Stimulated activated CD8-positive, alpha-beta memory T cell treated with anti-CD3 and anti-CD28 coated beads, Interleukin-15, amount 100 ng/mL, for 48 hours (primary cell): ENCODE measurements at places on chromosomes 3 and 15.
A peak's percentile ranks its signal among the peaks of the same experiment; 100 is the strongest.

- DNase-seq = no peak
Observed at GRCh38 chr15:94722024-94722636, 490.8 kb downstream of the MCTP2 start.

- DNase-seq = no peak
Observed at GRCh38 chr15:78072080-78072892, 5.2 kb downstream of the TBC1D2B start.

DNA sequence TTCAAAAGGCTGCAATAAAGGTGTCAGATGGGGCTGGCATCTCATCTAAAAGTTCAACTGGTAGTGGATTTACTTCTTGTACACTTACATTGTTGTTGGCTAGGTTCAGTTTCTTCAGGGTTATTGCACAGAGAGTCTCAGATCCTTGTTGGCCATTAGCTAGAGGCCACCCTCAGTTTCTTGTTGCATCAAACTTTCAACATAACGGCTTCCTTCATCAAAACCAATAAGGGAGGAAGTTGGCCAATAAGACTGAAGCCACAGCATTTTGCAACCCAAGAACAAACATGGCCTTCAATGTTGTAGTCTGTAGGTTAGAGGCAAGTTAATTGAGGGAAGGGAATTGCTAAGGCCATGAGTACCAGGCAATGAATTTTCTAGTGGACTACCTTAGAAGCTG, 218.0 kb downstream of the ZBBX start:
- no peak for DNase-seq

- DNase-seq = no peak
Observed at GRCh38 chr15:60021589-60022378, 17.7 kb downstream of the FOXB1 start.

DNA sequence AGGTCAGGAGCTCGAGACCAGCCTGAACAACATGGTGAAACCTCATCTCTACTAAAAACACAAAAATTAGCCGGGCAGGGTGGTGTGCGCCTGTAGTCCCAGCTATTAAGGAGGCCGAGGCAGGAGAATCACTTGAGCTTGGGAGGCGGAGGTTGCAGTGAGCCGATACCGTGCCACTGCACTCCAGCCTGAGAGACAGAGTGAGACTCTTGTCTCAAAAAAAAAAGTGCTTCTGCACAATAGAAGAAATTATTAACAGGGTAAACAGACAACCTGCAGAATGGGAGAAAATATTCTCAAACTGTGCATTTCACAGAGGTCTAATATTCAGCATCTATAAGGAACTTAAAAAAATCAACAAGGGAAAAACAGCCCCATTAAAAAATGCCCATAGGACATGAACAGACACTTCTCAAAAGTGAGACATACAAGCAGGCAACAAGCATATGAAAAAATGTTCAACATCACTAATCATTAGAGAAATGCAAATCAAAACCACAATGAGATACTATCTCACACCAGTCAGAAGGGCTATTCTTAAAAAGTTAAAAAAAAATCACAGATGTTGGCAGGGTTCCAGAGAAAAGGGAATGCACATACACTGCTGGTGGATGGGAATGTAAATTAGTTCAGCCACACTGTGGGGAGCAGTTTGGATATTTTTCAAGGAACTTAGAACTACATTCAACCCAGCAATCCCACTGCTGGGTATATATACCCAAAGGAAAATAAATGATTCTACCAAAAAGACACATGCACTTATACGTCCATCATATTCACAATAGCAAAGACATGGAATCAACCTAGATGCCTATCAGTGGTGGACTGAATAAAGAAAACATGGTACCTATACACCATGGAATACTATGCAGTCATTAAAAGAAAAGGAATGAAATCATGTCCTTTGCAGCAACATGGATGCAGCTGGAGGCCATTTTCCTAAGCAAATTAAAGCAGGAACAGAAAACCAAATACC, 75.5 kb downstream of the MSL2 start:
- no peak for DNase-seq

DNA sequence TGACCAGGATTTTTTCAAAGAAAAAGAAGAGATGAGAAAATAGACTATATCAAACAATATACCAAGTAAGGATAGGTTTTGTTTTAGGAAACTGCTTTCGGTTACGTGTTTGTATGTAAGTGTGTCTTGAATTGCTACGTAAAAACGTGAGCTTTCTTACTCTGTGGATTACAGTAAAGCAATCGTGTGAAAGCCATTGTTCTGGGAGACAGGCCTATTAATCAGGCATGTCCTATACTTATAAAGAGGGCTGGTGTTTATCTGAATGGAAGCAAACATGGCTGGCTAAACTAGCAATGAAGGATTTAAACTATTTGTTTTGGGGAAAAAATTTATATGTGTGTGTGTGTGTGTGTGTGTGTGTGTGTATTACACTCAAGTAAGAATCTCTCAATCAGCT, 2.6 kb downstream of the EHHADH start:
- DNase-seq = no peak

DNA sequence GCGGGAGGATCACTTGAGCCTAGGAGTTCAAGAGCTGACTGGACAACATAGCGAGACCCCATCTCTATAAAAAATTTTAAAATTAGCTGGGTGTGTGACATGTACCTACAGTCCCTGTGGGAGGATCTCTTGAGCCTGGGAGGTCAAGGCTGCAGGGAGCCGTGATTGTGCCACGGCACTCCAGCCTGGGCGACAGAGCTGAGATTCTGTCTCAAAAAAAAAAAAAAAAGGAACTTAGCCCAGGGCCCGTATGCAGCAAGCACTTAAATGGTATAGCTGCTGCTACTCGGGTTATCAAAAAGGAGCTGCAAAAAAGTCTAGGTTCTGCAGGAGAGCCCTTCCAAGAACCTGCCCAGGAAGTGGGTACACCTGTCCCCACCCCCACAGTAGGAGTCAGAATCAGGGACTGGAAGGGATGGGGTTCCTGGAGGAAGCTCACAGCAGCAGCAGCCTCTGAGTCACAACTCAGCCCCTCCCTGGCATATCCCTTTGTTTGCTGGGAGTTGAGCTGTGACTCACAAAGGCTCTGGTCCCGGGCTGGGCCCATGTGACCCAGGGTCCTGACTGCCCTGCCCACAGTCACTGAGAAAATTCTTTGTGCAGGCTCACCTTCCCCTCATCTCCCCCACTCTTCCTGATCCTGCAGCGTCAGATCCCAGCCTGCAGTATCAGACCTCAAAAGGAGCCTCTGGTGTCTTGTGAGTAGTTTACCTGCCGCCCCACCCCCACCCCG, at the start of gene SPATA12:
TSS of gene SPATA12 (plus strand) at position 576 of the 733 bp plus-strand sequence. CDS start 13,031 bp downstream, outside the sequence.
- no peak for DNase-seq

DNA sequence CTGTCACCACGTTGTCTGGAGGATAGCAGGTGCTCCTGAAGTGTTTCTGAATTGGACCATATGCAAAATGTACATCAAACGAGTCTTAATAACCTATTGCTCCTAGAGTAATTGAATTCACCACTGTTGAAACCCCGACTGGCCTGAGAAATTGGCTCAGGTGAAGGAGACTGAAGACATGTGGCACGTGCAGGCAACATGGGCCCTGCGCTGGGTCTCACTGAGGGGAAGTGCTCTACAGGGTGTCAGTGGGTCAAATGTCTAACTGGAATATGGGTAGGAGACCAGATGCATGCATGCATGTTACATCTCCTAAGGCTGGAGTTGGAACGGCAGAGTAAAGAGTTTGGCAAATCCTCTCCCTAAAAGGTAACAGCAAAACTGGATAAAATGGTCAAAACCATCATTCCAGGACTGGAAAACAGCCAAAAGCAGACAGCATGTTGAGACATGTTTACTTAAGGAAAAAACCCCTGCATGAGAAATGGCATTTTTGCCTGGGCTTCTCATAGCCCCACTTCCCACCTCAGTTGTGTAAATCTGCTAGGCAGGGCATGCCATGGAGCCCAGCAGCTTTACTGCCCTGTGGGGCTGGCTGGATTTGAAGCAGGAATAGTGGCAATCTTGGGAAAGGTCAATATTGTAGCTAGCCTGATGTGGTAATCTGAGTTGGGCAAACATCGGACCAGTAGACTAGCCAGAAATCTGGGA, 131.3 kb downstream of the TJP1 start:
- no peak for DNase-seq

DNA sequence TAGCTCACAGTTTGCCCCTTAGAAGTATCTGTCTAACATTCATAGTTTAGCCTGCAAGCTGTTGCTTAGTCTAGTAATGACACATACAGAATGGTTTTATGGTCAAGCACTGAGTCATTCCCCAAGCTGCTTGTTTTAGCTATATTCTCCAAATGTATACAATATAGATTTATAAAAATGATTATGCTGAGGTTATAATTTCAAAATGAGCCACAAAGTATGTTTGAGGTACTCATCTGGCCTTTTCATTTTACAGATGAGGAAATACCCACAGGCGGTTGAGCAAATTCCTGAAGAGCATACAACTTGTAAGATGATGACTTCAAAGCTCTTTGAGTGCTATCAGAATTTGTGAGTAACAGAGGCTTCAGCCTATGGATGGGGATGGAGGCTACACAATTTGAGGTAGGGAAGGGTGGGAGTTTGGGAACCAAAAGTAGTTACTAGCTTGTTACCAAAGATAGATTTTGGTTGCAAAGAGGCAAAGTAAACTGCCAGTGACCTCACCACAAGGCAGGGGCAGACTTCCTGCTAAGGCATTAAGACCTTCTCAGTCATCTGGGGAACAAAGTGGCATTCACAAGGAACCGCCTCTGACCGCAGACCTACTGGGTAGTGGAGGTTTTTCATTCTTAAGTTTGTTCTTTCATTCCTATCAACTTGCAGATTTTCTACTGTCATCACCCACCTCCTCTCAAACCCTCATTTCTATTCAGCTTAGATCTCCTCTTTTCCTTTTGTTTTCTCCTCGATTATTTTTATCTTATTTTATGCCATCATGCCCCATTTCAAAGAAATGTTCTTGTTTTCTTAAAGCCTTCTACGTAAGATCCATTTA, 257.2 kb upstream of the NECTIN3 start:
- DNase-seq = peak; percentile 53

DNA sequence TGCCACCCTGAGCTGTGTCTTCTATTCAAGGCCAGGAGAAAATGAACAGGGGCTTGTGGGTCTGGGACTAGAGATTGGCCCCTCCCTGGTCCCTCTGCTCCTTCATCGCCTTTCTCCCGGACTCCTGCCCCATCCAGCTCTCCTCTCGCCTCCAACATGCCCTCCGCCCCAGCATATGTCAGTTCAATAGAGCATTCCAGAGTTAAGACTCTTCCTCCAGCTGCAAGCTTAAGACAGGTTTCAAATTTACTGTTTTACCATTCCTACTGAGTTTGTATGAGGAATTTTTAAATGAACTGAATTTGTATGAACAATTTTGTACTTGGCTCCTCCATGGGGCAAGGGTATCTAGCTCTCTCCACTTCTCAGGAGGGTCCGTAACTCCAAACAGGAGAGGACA, 195.6 kb downstream of the TBC1D2B start:
- no peak for DNase-seq

DNA sequence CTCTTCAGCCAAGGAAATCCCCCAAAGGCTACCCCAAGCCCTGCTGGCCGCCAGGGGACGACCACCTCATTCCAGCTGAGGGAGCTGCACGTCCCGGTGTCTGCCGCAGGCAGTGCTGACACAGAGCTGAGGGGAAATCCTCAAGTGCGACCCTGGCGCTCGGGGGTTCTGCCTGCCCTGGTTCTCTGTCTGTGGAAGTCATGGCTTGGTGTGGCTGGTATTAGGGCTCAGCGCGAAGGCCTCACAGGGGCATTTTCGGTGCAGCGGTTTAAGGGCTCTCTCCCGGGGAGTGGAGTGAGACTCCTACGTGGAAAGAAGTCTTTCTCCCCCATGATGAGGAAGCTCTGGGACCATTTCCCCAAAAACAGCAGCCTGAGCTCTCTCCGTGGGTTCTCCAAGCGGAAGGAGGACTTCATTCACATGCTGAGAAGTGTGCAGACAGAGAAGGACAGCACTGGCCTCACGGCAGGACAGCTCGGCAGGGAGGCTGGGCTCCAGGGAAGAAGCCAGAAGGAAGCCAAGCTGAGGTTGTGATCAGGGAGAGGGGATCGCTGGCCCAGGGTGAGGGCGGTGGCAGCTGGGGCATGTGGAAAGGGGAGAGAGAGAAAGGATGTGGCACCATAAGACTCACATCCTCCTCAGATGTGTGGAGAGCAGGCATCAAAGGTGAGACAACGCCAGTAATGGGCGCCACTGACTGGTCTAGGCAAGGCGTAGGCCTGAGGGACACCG, 48.6 kb downstream of the KLF15 start:
- no peak for DNase-seq

DNA sequence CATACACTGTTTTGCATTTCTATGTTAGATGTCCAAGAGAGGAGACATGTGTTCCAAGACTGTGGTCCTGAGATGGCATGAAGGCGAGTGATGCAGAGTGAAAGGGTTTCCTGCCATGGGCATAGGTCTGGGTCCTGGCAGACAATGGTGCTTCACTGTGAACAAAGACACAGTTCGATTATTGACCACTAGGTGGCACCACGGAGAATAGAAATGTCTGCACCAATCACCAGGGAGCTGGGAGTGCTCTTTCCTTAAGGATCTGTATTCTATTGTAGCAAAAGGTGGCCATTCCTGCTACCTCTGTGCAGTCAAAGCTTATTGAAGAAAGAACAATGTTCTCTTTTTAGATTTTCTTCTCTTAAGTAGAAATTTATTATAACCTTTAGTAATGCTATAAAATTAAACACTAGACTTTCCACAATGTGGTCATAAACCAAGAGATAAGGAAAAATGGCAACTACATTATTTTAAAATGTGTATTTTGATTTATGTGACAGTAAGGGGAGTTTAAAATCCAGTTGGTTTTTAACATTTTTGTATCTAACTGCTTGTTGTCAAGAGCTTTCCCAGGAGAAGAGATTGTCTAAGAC, 88.7 kb downstream of the GABRG3 start:
- DNase-seq = no peak

DNA sequence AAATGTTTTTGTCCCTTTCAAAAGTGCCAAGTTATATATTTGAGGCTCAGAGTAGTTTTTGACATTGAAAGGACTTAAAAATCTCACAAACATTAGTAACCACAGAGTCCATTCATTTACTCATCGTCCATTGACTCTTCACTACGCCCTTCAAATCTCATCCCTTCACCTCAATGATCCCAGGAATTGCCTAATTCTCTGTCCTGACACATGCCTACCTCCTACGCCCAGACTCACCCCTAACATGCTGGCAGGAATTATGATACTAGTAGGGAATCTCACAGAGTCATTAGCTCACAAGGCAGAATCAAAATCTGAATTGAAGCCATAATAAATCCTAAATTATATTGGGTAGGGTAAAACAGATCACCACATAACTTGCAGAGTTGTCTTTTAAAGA, 410.1 kb downstream of the RAP2B start:
- no peak for DNase-seq

DNA sequence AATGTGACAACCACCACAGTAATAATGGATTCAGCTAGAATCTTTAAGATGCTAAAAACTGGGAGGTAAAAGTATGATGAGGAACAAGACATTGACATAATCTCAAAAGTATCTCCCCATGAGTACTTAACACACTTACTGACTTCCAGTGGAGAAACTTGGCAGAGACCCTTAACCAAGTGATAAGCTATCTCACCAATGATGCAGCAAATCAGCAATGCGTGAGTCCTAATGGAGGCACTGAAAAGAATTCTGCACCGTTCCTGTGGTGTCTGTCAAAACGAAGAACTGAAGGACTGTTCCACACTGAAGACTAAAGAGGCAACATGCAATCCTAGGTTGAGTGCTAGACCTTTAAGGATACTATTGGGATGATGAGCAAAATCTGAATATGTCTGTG, 67.9 kb upstream of the OCA2 start:
- DNase-seq = no peak

- no peak for DNase-seq
Observed at GRCh38 chr15:57651445-57651844, 55.1 kb upstream of the POLR2M start.

- no peak for DNase-seq
Observed at GRCh38 chr15:77831986-77832385, 199.3 kb upstream of the LINGO1 start.
